ENCODE measurements at places on chromosomes 11 and 22.

GRCh38 chr11:65505466-65506289 is 6.8 kb downstream of the MALAT1 start:
- no peak for DNase-seq

- DNase-seq = no peak
Observed at GRCh38 chr11:27600656-27601055, 94.1 kb upstream of the LIN7C start.

GRCh38 chr11:69828971-69829344 is 9.7 kb upstream of the FGF3 start:
- no peak for DNase-seq

DNA sequence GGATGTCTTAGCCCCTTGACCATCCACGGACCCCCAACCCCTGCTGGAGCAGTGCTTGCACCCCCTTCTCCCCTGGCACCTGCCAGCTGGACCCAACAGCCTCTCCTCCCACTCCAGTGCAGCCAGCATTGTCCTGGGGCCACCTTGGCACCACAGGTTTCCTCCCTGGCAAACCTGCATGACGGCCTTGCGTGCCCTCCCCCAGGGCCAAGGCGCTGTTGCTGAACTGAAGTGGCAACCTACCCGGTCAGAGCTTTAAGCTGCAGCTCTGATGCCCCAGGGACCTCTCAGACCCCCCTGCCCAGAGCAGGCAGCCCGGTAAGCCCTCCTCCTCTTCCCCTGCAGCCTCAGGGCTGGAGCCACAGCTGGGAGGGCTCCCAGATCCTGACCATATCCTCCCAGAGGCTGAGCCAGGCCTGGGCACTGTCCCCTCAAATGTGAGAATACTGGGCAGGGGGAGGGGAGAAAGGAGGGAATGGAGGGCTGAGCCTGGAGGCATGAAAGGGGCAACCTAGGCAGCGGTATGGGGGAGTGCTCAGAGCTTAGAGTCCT is 1.8 kb upstream of the LRRC75B start:
- no peak for DNase-seq

DNA sequence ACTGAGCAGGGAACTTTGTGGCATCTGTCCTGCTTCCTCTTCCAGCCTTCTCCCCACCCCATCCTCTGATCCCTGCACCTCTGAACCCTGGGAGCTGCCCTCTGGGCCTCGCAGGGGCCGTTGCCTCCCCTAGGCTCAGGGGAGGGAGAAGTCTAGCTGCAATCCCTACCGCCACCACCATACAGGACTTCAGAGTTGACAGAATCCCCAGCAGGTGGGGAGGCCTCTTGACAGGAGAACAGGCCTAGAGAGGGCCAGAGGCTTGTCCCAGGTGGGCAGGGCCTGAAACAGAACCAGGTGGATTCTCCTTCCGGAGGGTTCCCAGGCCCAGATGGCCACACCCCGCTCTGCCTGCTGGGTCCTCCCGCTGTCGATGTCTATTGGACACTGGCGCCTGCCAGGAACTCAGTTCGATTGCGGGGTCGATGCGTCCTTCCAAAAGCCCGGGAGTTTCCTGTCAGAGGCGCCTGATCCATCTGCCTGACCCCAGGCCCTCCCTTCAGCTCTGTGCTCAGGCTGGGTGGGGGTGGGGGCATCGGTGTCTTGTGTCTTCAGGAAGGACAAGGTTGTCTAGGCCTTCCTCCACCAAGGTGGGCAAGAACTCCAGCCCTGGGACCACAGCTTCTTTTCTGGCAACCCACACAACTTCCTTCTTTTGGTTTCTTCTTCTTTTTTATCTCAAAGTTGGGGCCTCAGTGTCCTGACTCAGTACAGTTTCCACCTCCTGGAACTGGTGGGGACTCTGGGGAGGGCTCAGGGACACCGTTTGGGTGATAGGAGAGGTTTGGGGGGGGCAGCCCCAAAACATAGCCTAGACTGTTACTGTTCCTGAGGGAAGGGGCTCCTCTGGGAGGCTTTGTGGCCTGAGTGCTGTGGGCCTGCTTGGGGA is 6.4 kb downstream of the STARD10 start:
- no peak for DNase-seq

DNA sequence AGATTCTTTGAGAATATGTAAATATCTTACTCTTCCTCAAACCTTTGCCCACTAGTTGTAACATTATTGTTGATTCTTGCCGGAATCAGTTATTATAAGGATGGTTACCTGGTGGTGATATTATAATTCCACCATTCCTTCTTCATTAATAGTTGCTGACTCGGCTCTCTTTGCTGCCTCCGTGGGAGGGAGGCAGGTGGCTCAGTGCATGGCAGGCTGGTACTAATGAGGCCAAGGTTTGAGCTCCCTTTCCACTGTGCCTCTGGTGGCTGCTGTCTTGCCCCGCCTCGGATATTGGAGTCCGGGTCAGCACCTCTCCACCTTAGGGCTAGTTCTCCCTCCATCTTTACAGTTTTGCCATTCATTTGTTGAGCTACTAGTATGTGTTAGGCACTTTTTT is 12.7 kb downstream of the CD6 start:
- no peak for DNase-seq

- DNase-seq = no peak
Observed at GRCh38 chr22:43860126-43860525, 2.2 kb downstream of the SULT4A1 start.

DNA sequence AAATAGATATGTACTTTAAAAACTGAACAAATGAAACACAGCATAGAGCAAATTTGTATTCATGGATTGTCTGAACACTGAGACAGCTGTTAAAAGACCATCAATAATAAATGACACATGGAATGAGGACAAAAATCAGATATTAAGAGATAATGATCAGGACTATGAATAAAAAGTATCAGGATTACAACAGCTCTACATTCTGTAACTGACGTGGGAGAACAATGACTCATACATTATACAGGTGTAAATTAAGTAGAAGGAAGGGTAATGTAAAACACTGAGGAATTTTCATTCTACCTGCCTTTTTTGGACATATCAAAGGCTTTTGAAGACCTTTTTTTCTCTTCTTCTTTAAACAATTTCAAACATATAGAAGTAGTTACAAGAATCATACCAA is 310.9 kb upstream of the ANO3 start:
- no peak for DNase-seq

DNA sequence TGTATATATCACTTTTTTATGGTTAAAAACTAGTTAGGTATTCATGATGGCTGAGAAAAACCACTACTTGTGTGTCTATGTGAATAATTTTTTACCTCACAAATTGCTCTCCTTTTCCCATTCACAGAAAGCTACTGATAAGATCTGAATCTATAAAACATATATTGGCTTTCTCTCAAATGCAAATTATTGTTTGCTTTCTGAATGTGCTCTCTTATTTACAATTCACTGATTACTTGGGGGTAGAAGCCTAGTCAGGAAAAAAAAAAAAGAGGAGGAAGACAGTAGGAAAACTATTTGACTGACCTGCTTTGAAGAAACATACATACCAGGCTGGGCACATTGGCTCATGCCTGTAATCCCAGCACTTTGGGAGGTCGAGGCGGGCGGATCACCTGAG is 20.5 kb downstream of the PGM2L1 start:
- no peak for DNase-seq

DNA sequence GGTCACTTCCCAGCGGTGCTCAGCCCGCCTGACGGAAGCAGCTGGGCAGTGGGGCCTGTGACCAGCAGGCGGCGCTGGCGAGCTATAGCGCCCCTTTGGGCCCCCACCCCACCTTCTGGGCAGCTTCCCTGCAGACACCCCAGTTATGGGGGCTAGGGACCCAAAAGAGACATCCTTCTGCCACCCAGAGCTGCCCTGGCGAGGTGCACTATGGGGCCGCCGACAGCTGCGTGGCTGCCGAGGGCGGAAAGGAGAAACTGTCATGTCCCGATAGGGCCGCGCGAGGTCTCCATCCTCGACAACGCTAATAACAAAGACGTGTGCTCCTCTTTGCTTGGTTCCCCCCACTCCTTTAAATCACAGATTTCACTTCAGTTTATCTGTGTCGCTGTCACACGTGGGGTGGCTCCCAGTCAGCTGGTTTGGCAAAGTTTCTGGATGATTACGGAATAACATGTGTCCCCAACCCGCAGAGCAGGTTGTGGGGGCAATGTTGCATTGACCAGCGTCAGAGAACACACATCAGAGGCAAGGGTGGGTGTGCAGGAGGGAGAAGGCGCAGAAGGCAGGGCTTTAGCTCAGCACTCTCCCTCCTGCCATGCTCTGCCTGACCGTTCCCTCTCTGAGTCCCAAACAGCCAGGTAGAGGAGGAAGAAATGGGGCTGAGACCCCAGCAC is 673 bp upstream of the MYO7A start:
- peak; percentile 41 for DNase-seq

DNA sequence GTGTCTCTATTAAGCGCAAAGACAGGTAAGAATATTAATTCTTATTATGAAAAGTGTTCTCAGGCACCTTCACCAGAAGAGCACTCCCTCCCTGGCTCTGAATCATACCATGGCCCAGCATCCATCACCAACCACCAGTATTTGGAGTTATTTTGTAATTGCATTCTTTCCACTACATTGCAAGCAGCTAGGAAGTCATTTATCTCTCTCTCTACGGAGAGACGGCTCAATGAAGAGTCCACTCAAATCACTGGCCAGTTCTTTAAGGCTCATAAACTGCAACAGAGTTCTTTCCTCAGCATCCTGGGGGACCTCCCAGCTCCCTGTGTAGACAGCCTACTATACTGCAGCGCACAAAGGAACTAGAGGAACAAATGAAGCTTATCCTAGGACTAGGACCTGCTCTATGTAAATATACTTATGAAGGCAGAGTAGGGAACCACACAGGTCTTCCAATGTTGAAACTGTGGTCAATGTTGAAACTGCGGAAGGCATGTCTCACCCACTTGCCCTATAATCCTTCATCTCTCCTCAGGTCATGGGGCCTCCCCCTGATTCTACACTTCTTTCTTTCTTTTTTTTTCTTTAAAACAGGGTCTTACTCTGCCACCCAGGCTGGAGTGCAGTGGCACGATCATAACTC is 63.4 kb downstream of the AAMDC start:
- DNase-seq = no peak

- DNase-seq = no peak
Observed at GRCh38 chr11:60810569-60810968, 25.4 kb downstream of the MS4A10 start.

GRCh38 chr11:61454520-61454919 is 24.6 kb downstream of the SDHAF2 start:
- no peak for DNase-seq

DNA sequence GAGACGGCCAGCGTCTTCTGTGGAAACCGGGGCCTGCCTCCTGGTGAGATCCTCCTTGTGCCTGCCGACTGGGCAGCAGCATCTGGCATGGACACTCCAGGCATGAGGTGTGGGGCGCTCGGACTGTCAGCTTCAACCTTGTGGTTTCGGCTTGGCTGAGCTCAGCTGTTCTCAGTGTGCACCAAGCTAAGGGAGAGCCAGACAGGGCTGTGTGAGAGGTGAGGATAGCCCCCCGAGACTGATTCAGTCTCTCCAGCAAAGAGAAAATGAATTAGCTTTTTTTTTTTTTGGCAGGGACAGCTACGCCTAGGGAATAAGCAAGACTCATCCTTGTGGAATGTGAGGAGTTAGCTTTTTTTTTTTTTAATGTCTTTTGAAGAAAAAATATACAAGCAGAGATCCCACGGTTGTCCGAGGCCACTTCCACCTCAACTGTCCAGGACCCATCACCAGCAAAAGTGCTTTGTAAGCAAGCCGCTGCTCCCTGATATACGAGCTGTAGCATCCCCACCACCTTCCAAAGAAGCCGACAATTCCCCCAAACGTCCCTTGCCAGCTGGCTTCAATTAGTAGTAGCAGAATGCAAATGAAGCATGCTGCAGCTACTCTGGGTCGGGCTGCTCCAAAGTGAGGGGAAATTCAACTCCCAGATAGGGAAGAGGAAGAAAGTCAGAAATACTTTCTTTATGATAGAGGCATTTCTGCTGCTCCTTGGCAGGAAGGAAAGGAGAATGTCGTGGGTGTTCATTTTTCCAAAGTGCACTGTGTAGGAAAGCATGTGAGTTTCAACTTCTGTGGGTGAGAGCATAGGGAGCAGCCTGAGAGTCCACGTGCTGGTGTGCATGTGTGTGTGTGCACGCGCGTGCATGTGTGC is 9.7 kb upstream of the THY1 start:
- DNase-seq = no peak

- DNase-seq = no peak
Observed at GRCh38 chr11:46414466-46414796, 22.9 kb upstream of the CHRM4 start.

GRCh38 chr11:7143908-7144307 is 55.1 kb downstream of the RBMXL2 start:
- DNase-seq = peak; percentile 17

DNA sequence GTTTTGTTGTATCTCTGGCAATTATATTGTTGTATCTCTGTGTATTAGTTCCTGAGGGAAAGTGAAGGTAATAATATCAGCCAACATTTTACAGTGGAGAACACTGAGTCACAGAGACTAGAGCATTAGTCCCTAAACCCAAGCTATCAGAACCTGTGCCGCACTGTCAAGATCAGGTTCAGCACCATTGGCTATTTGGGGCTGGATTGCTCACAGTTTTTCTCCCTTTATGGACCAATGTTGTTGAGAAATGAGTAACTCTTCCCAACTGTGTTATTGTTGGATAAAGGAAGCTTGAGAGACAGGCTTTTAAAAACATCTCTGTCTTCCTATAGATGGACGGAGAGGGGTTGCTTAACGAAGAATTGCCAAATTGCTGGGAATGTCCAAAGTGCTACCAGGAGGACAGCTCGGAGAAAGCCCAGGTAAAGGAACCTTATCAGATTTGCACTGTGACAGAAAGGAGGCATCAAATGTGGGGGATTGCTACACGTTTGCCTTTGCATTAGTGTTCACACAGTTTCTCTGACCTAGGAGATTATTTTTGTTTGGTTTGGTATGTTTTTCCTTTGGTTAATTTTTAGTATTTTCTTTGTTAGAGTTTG is 18.2 kb upstream of the GRK2 start:
- no peak for DNase-seq

DNA sequence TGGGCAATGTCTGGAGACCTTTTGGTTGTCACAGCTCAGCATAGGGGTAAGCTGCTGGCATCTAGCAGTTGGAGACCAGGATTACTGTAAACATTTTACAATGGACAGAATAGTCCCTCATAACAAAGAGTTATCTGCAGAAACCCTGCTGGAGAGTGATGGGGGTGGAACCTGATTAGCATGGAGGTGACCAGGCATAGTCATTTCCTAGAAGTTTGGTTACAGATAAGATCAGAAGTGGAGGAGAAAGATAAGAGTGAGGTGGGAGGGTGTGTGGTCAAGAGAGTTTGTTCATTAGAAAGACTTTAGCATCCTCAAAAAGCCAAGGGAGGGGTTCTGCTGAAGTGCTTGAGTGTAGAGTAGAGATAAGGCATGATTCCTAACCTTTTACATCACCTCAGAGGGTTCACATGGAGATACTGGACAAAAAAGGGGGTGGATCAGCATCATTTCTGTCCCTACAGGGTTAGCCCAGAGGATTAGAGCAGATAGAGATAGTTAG is 38.8 kb downstream of the PRDM11 start:
- peak; percentile 10 for DNase-seq

GRCh38 chr22:25650833-25651232 is 86.4 kb downstream of the GRK3 start:
- DNase-seq = no peak

DNA sequence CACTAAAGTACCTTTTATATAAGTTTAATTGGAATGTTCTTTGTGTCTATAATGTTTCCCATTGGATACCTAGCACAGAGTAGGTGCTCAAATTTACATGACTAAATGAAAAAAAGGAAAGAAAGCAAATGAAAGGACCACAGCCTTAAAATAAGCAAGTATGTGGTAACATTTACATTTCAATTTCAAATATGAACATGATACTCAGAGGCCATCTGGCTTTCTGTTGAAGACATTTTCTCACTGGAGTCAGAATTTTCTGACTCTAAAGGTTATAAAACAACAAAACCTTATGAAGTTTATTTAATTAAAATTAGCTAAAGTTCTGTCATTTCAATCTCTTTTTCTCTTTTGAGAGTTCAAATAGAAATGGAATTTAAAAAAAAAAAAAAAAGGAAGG is 904 bp upstream of the ANGPTL5 start:
- no peak for DNase-seq

Data from activated CD4-positive, alpha-beta T cell treated with anti-CD3 and anti-CD28 coated beads, Interleukin-2, amount 50 U/mL, for 16 hours (primary cell).